H7 (cell line): ENCODE measurements at places on chromosomes 3 and 15. TPM values are rescaled to one million over a fixed set of nuclear protein-coding genes. Genes with fewer than 3 reads are reported as not detected.
A peak's percentile ranks its signal among the peaks of the same experiment; 100 is the strongest.

ETV5 gene
- total RNA-seq: 51.1 and 60.9 TPM in 2 replicates

CX3CR1 gene
- total RNA-seq: 0.03 and 1.0 TPM in 2 replicates

CAPN3 gene
- total RNA-seq: not detected in 2 replicates

CPN2 gene
- total RNA-seq: 0.21 TPM in 1 of 2 replicates, not detected in the other

C3orf85 gene
- not detected in 2 replicates for total RNA-seq

SENP8 gene
- 2.7 and 4.8 TPM in 2 replicates for total RNA-seq

SCAANT1 gene
- total RNA-seq: not detected in 2 replicates

MUSTN1 gene
- 0.63 and 0.97 TPM in 2 replicates for total RNA-seq

GRCh38 chr15:27172821-27173220 is 201.8 kb downstream of the GABRG3 start:
- no peak for DNase-seq

DNA sequence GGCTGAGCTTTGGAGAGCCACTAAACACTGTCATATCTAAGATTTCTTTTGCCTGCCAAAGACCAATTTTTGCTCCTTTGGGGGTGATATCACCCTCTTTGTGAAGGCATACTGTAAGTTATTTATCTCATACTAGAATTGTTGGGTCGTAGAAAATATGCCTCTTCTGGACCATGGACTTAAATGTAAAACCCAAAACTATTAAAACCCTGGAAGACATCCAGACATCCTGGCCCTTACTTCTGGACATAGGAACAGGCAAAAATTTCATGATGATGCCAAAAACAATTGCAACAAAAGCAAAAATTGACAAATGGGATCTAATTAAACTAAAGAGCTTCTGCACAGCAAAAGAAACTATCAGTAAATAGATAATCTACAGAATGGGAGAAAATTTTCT is 172.2 kb downstream of the ATG7 start:
- no peak for DNase-seq

DNA sequence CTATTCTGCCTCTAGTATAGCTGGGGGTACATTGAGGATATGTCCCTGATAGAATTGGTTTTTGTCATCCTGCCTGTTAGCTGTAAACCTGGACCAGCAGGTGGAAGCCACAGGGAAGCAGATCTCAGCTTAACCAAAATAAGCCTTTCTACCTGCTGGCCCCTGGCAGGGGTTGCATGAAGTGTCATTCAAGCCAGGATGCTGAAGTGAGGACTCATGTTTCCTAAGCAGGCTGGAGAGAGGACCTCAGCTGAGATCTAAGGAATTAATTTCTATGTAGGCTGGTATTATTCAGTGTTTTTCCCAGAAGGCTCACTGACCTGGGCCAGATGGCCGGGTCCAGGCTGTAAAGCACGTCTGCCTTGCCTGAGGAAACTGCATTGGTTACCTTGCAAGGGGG is 128.9 kb downstream of the MEGF11 start:
- DNase-seq: peak; percentile 64

DNA sequence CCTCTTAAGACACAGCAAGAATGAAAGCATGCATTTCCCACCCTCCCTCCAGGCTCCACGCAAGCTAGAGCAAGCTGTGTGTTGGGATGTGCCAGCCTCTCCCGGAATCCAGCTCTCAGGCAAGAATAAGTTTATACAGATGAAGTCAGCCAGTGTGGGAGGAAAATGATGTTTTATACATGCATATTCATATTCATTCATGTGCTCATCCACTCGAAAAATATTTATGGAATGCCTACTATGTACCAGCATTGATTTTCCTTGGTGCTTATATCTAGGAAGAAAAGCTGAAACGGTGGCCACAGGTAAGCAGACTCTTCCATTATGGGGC is 62.7 kb downstream of the KLHL6 start:
- DNase-seq: no peak

GRCh38 chr15:39756806-39757522 is 25.7 kb downstream of the FSIP1 start:
- no peak for DNase-seq

GRCh38 chr3:101195951-101196713 is 124.2 kb downstream of the IMPG2 start:
- DNase-seq: peak; percentile 17

GRCh38 chr3:172150268-172150667 is 110.9 kb downstream of the FNDC3B start:
- DNase-seq: no peak

- DNase-seq: no peak
Observed at GRCh38 chr15:50126072-50126471, 7.0 kb upstream of the ATP8B4 start.

DNA sequence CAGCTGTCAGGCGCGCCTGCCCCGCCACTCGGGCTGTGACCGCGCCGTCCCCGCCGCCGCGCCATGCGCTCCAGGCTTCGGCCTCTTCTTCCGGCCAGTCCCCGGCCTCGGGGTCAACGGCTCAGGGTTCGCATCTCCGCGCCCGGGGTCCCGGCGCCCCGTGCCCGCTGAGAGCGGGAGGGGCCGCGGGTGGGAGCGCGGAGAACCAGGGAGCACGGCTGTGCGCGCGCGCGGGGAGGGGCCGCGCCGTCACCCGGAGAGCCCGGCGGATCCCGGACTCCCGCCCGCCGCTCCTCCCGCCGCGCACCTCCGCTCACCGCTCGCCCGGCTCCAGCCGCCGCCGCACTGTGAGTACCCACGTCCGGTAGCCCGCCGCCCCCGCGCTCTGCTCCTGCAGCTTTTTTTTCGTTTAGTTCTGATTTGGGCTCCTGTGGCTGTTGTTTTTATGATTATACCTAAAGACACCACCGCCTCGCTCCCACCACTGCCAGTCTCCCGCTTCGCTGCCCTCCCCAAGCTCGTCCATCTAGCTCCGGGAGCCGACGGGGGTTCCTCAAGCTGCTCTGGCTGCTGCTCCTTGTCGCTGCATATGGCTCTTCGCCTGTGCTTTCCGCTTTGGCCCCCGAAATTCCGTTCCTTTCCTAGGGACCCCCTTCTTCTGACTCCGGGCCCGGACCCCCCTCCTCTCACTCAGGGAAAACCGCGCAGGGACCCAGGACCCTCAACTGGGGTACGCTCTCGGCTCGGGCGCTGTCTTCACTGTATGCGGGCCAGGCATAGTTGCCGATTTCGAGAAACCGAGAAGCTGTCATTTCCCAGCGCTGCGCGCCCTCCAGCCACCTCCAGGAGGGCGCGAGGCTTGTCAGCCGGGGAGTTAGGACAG is 1.8 kb upstream of the SKOR1 start:
- peak; percentile 74 for DNase-seq

- no peak for DNase-seq
Observed at GRCh38 chr15:42289166-42289565, 15.9 kb upstream of the TMEM87A start.

DNA sequence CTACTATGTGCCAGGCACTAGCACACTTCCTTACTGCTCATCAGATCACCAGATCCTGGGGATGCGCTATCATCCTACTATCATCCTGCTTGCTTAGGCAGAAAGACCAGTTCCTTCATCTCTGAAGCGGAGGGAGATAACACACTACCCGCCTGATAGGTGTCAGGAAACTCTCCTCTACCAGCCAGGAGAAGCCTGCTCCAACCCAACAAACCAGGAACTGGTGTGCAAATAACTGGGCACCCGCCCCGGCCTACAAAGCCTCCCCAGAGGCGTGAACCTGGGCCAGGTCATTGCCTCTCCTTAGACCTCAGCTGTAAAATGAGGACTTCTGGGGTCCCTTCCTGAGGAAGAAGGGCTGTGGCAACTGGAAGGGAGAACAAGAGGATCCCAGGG is 61.5 kb downstream of the HOMER2 start:
- DNase-seq: no peak

- DNase-seq: no peak
Observed at GRCh38 chr3:15055019-15055557, 10.0 kb downstream of the MRPS25 start.

GRCh38 chr15:29990035-29990434 is 92.7 kb upstream of the GOLGA8J start:
- no peak for DNase-seq

DNA sequence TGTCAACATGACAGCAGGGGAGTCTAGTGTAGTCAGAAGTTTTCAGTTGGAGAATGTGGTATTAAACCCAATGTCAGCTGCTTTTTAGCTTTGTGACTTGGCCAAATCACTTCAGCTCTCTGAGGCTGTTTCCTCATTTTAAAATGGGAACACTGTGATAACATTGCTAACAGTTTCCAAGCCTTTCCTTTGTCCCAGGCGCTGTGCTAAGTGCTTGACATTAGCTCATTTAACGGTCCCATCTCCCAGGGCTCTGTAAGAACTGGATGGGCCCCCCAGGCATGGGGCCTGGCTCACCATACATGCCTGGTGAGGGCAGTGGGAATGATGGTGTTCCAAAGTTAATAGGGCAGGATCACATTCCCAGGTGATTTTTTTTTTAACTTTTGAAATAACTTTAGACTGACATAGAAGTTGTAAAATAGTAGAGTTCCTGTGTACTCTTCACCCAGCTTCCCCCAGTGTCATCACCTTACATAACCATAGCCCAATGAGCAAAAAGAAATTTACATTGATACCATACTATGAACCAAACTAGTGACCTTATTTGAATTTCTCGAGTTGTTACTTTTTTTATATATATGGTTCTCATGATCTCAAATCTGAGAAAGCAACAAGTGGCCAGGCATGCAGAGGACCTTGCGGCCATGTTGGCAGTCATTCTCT is 7.7 kb downstream of the RASL12 start:
- DNase-seq: no peak
